ENCODE measurements at places on chromosomes 6 and 20.

GRCh38 chr20:4544765-4545164, 176.9 kb upstream of the PRND start:
- no peak for DNase-seq

DNA sequence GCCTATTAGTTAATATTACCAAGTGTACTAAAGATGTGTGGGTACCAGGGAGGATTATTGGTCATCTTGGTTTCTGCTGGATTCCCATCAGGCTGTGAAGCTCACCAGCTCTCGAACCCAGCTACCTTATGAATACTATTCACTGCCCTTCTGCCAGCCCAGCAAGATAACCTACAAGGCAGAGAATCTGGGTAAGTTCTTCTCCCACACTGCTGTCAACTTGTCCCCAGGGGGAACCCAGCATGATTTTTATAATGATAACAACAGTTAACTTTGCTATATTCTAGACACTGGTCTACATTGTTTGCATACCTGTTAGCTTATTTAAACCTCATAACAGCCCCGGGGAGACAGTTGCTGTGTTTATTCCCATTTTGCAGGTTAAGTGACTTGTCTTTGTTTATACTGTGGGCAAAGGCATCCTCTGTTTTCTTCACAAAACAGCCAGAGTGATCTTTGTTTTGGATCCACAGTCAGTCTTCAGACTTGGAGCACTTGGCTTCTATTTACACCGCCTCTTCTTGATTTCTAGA, 26.5 kb downstream of the TM9SF4 start:
- DNase-seq = no peak

- no peak for DNase-seq
Observed at GRCh38 chr6:35967076-35967774, 46.3 kb upstream of the SRPK1 start.

- no peak for DNase-seq
Observed at GRCh38 chr6:161169035-161169434, 104.8 kb downstream of the AGPAT4 start.

- no peak for DNase-seq
Observed at GRCh38 chr6:167341038-167341583, 16.2 kb downstream of the TTLL2 start.

GRCh38 chr6:140537834-140538705, 1163.6 kb upstream of the CITED2 start:
- no peak for DNase-seq

- peak; percentile 21 for DNase-seq
Observed at GRCh38 chr6:165049362-165049761, 260.0 kb downstream of the C6orf118 start.

- no peak for DNase-seq
Observed at GRCh38 chr6:137724495-137725211, 142.4 kb upstream of the TNFAIP3 start.

DNA sequence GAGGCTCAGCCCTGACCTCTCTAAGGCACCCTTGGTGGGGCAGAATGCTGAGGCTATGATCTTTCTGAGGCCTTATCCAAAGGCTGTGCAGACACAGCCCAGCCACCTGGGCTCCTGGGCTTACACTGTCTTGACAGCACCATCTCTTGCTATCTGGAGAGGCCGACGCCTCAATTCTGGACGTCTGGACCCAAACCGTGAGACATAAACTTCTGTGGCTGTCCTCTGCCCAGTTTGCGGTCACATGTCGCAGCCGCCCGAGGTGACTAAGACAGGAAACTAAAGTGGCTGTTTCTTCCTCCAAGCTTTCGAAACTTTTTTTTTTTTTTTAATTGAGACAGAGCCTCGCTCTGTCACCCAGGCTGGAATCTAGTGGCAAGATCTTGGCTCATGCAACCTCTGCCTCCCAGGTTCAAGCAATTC, 49.3 kb downstream of the PRR18 start:
- no peak for DNase-seq

- DNase-seq = no peak
Observed at GRCh38 chr6:114064862-114065261, 93.9 kb upstream of the HDAC2 start.

DNA sequence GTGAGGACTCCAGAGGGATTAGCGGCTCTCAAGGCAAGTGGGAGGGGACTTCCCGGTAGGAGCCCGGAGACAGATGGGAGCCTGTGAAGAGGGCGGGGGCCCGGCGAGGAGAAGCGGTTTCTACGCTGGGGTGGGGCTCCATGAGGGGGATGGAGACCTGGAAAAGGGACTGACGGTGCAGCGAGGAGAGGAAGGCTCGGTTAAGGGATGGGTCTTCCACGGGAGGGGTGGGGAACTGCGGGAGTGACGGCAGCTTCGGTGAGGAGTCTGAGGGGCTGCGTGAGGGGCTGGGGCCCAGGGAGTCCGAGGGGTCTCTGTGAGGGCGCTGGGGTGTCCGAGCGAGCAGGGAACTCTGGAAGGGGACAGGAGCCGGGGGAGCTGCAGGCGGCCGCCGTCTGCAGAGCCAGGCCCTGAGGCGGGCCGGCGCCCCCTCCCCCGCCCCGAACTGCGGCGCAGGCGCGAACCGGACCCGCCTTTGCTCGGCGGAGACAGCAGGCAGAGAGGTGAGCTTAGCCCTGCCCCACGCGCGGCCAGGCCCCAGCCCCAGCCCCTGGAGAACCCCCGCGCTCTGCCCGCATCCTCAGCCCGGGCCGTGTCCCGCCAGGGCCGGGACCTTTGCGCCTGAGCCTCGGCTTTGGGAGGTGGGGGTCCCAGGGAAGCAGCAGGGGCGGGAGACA, at the start of gene NRSN2:
TSS of gene NRSN2 (plus strand) at position 472 of the 677 bp plus-strand sequence. CDS start 2,533 bp downstream, outside the sequence.
- no peak for DNase-seq

- DNase-seq = no peak
Observed at GRCh38 chr20:21336455-21337151, 33.5 kb downstream of the XRN2 start.

GRCh38 chr20:23164176-23164601, 78.1 kb upstream of the CD93 start:
- DNase-seq = no peak

DNA sequence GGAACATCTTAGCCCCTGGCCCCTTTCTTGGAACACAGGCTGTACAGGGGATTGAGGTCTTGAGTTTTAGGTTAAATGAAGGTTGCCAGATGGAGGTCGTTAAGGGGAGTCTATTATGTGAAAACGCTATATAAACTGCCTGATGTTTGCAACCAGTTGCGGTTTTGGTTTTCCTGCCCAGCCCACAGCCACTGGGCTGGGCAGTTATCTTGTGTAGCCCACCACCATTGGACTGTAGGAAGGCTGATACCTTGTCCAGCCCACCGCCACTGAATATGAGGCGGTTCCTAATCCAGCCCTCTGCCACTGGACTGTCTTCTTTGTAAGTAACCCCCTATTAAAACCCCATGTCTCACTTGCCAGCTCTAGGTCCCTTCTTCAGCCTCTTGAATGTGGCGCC, 42.3 kb upstream of the COL21A1 start:
- no peak for DNase-seq

DNA sequence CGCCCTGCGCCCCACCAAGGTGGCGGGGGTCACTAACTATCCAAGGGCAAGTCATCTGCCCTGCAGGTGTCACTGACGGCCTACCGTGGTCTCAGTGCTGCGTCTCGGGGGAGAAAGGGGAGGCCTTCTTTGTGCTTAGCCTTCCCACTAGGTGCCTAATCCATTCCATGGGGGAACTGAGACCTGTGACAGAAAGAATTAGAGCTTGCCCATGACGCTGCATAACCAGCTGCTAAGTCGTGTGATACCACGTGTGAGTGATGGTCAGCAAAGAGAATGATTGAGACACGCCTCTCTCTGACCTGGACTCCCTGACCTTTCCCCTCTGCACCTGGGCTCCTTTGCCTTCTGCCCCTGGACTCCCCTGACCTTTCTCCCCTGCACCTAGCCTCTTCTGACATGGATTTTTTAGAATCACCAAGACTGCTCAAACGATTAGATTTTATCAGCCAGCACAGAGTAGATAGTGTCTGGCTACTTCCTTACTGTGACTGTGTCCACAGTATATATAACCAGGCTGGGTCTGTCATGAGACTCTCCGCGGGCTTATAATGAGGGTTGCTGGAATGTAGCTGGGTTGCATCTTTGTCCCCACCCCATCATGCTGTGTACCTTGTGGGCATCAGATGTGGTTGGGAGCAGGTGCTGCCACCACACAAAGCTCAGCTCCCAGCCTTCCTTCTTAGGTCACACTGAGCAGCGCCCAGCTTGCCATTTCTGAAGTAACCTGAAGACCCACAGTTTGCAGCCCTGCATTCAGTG, 140.6 kb downstream of the TMEM242 start:
- DNase-seq = no peak

GRCh38 chr6:140366991-140367390, 992.5 kb upstream of the CITED2 start:
- no peak for DNase-seq

DNA sequence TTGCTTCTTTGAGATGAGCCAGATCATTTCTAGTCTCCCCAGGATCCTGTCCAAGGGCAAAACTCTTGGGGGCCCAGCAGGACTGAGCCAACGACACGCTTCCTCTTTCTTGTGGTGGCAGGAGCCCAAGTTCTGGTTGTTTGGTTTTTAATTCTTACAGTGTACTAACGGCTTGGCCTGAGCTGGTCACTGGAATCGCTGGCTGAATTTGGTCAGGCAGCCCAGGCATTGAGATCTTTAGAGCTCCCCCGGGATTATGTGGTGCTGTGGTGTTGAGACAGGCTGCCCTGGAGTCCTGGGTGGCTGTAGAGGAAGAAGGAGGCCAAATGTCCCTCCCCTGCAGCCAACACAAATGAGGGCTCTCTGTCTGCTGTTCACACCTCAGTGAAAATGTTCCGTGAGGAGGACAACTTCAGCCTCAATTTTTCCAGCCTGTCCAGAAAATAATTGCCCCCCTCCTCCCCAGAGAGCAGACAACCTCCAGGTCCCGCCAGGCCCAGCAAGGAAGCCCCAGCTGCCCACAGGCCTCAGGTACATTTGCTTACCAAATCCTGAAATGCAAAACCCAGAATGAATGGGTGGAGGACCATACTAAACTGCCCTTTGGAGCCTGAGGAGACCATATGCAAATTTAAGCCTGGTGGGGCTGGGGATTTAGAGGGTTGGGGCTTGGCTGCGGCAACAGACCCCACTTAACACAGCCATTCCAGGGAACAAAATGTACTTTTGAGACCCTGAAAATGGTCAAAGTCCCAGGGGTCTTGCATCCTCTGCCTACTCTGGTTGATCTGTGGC, 23.6 kb downstream of the BNIP5 start:
- DNase-seq = no peak

DNA sequence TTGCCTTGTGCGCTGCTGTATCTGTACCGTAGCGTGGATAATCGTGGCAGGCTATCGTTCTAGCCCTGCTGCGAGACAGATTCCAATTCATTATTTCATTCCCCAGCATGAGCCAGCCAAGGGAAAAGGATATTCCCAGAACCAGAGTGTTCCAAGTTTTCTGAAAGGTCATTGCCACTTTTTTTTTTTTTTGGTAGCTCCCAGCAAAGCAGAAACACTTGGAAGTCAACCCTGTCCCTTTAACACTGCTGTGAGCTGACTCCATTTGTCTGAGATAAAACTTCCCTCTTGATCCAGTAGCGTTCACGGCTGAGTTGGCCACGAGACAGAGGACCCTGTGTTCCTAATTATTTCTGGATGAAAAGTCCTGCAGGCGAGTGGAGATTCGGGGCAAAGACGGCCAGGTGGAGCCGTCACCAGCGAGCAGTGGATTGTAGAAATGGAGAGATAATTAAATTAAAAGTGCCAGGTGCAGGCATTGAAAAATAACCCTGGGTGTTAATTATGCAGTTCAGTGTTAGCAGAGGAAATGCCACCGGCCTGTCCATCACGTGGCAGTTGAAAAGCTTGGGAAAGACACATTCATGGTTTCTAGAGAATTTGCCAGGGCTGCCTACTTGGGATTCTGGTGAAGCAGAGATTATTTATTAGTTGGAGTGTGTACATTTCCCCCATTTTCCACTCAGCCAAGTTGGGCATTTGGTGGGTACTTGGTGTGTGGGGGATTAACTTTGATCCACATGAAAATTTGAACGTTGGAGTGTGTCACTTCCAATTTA, 164.2 kb downstream of the SLC24A3 start:
- DNase-seq = no peak

DNA sequence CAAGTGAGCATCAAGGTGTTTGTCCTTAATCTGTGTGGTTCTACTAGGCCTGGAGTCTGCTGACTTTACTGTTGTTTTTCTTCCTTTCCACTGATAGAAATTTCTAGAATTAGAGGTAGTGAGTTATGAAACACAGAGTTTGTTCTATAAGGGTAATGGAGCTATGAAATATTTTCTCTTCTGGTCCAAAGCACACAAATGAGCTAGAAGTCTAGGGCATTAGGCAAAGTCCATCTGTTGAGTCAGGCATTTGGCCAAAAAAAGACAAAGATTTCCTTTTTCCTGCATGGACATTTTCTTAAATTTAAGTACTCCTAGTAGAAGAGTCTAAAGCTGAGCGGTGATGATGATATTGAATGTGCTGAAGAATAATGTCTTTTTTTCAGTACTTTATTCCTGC, 174.3 kb upstream of the STXBP5 start:
- DNase-seq = no peak

GRCh38 chr6:154847318-154847717, 114.1 kb downstream of the SCAF8 start:
- DNase-seq = no peak

DNA sequence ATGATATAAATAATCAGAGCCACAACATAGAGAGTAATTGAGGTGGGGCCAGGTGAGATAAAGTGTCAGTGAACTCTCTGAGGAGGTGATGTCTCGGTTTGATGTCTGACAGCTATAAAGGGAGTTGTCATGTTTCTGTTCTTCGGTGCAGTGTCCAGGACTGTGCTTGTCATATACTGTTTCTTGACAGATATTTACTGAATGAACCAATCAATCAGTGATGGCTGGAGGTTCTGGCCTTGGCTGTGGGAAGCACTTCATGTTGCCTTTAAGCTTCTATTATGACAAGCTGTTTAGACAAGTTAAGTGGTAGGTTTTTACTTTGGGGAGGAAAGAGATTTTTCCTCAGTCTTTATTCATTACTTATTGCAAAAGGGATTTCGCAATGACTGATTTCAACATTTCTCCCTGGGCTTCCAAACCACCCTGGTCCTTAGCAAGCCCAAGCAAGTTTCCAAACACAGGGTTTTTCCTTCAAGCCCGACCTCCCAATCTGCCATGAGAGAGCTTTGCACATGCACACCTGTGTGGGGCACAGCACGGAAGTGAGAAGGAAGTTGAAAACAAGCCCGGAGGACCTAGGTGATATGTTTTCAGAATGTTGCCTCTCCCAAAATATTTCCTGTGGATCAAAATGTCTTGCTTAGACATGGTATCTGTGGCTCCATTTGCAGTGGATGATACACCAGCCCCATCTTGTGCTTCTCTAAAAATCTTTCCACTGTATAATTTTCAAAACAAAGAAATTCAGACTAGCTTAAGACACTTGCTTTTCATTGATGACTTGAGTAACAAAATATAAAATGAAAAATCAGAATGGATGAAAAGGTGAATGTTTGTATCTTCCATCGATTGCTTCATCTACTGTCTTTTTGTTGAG, 567.3 kb upstream of the BTBD3 start:
- no peak for DNase-seq
